ENCODE measurements at places on chromosomes 16 and 17.

- DNase-seq, result no peak
Measured at GRCh38 chr17:21525464-21526130, 149.4 kb downstream of the KCNJ12 start.

DNA sequence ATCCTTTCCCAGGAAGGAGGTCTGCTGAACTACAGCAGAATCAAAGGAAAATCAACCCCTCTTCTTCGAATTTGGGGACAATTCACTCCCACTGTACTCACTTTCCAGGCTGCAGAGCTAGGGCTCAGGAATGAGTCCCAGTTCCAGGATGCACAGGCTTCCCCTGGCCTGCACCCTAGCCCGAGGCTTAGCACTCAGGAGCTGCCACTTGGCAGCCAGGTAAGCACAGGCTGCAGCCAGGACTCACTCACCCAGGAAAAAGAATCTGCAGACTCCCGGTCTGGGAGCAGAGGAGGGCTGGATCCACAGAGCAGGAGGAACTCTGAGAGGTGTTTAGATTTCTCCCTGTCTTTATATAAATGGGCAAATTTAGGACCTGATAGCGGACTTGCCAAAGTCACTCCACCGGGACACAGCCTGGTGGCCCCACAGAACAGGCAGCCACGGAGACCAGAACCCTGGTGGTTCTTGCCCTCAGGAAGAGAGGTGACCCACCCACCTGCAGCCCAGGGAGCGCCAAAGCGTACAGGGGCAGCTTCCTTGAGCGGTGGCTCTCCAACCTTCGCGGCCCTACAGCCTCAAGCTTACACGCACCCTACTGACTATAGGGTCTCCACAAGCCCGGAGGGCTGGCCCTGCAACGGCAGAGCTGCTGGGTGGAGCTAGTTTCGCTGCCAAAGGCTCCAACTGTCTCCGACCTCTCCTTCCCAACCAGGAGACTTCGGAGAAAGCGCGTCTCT is 4.8 kb downstream of the CBLN1 start:
- DNase-seq, result no peak

- DNase-seq, result no peak
Measured at GRCh38 chr16:1299868-1300203, 9.6 kb upstream of the UBE2I start.

DNA sequence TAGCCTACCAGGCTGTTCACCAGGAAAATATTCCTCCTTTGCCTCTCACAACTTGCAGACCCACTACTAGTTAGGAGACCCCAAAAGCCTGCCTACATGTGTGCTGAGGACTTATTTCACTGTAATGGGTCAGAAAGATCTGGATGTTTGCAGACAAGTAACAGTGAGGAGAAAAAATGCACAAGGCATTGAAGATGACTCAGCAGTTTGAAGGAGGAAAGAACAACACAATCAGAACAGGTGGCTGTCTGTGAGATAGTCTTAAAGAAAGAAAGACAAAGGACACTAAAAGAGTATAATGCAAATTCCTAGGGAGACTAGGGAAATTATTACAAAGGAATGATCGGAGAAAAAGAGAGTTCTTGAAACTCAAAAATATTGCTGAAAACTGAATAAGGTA is 69.0 kb downstream of the ANKFN1 start:
- no peak for DNase-seq

- no peak for DNase-seq
Measured at GRCh38 chr16:46871597-46871996, 12.6 kb upstream of the GPT2 start.

- DNase-seq, result no peak
Measured at GRCh38 chr16:88634141-88634993, 4.0 kb upstream of the IL17C start.

GRCh38 chr16:52709306-52709705 is 162.4 kb upstream of the TOX3 start:
- DNase-seq, result no peak

- no peak for DNase-seq
Measured at GRCh38 chr16:795580-796229, 4.8 kb downstream of the GNG13 start.

- no peak for DNase-seq
Measured at GRCh38 chr16:86248310-86248905, 261.9 kb upstream of the FOXF1 start.

DNA sequence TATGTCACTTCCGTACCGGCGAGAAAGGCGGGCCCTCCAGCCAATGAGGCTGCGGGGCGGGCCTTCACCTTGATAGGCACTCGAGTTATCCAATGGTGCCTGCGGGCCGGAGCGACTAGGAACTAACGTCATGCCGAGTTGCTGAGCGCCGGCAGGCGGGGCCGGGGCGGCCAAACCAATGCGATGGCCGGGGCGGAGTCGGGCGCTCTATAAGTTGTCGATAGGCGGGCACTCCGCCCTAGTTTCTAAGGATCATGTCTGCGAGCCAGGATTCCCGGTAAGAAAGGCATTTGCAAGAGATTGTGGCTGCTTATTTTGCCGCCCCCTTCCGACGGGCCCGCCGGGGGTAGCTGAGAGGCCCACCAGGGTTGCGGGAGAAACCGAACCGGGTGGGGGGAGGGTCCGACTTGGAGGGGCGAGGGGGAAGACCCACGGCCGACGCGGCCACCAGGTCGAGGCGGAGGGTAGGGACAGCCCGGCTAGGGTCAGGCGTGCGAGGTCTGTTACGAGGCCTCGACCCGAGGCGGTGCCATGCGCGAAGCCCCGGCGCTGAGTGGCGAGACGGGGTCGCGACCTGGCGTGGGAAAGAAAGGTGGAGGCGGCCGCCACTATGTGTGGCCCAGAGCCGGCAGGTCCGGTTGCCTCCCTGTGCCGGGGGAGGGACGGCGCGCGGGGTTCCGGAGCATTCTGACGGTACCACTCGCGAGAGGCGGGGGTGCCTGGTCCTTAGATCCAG is 6.7 kb upstream of the CD68 start:
- no peak for DNase-seq

GRCh38 chr17:48711128-48711527 is 11.2 kb downstream of the PRAC1 start:
- no peak for DNase-seq

GRCh38 chr17:14067347-14067746 is 2.0 kb upstream of the COX10 start:
- DNase-seq, result no peak

DNA sequence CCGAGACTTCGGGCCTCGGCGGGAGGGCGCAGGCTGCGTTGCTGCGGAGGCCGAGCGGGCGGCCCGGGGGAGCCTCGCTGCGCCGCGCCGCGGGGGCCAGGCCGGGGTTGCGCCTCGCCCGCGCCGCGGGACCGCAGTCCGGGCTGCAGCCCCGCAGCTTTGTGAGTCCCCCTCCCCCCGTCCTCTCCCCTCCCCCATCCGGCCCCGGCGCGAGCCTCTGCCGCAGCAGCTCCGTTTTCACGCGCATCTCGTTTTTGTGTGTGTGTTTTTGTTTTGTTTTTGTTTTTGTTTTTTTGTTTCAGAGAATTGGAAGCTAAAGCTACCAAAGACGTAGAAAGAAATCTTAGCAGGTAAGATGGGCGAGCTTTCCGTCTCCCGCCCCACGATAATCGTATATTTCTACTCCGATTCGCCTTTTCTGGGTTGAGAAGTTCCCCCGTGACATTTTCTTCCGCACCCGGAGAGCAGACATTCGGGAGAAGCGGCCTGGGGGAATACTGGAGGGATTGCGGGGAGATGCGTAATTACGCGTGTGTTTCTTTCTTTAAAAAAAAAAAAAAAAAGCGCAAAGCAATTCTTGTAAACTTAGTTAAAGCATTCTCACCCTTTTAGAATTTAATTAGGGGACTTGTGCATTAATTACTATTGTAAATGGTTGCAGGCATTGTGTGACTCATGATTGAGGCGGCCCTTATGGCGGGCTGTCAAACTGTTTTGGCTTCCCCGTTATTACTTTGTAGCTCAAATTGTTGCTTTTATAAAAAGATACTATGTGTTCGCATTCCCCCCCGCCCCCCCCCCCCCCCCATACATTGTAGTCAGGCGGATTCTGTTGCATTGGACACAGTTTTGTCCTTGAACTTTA is 732 bp downstream of the TNRC6A start:
- DNase-seq, result no peak

DNA sequence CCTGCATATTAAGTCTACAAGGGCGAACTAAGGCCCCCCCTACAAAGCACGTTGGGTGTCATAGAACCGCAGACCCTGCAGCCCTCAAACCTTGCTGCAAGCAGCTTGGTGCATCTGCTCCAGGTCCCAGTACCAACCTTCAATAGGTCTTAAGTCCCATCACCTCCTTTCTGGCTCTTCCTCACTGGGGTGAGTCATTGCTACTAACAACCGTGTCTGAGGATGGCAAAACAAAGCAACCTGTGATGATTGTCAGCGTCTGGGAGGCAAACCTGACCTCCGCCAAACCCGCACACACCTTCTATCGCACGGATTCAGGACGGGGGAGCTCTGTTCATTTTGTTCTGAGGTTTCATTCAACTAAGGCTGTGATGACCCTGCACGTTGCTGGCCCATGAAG is 138.9 kb downstream of the SLC39A11 start:
- DNase-seq, result no peak

GRCh38 chr17:68954146-68954896 is 871 bp downstream of the ABCA8 start:
- no peak for DNase-seq

- no peak for DNase-seq
Measured at GRCh38 chr16:50821586-50821985, 79.7 kb downstream of the CYLD start.

GRCh38 chr17:32495359-32496231 is 8.8 kb downstream of the CDK5R1 start:
- no peak for DNase-seq

DNA sequence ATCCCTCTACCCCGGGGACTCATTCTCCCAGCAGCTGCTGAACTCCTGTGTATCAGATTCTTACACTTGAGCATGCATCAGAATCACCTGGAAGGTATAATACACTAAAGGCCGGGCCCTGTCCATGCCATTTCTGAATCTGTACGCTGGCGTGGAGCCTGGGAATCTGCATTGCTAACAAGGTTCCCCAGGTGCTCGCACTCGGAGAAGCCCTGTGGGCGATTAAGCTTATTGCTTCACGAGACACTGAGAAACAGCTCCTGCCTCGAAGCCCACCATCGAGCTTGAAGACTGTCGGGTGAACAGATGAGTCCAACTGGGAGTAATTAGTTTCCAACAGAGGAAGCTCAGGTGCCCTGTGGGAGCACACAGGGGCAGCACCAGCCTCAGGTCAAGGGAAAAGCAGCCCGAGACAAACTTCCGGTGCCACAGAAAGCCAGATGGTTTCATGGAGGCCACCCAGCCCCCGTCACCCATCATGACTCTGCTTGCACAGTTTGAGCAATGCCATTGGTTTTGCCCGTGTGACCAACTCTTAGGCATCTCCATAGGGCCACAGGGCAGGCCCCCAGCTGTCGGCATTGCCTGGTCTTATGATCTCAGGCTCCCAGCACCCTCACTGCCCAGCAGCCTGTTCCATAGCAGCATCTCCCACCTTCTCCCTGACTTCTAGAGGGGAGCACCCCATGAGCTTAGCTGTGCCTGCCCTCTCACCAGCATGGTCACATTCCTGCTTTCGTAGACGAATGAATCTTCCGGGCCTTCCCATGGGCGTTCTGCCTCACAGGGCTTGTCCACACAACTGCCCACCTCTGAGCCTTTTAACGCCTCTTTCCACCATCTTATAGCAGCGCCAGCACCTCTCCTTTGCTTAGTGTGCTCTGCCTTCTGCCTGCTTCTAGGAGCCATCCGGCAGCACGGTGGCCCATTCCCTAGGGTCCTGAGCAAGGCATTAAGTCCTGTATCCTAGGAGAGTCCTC is 10.9 kb downstream of the CTRB2 start:
- DNase-seq, result no peak

DNA sequence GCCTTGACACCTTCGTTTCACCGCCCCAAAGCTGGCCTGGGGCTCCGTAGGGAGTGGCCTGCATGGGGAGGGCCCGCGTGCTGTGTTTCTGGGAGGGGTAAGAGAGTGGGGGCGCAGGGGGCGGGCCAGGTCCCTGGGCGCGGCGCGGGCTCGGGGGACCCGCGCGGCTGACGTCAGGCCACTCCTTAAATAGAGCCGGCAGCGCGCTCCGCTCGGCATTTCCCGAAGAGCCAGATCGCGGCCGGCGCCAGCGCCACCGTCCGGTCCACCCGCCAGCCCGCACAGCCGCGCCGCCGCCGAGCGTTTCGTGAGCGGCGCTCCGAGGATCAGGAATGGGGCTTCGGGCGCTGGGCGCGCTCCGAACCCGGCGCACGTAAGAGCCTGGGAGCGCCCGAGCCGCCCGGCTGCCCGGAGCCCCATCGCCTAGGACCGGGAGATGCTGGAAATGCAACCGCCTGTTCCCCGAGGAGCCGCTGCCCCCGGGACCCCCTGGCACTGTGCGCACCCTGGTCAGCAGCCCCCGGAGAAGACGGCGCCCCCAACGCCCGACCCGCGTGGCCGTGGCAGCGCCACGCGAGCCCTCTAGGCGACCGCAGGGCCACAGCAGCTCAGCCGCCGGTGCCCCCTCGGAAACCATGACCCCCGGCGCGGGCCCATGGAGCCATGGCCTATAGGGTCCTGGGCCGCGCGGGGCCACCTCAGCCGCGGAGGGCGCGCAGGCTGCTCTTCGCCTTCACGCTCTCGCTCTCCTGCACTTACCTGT is at the start of gene HS3ST2:
Gene HS3ST2 (plus strand): TSS at position 215 of the 763 bp plus-strand sequence. CDS start 449 bp downstream, at position 664.
- peak; percentile 67 for DNase-seq

DNA sequence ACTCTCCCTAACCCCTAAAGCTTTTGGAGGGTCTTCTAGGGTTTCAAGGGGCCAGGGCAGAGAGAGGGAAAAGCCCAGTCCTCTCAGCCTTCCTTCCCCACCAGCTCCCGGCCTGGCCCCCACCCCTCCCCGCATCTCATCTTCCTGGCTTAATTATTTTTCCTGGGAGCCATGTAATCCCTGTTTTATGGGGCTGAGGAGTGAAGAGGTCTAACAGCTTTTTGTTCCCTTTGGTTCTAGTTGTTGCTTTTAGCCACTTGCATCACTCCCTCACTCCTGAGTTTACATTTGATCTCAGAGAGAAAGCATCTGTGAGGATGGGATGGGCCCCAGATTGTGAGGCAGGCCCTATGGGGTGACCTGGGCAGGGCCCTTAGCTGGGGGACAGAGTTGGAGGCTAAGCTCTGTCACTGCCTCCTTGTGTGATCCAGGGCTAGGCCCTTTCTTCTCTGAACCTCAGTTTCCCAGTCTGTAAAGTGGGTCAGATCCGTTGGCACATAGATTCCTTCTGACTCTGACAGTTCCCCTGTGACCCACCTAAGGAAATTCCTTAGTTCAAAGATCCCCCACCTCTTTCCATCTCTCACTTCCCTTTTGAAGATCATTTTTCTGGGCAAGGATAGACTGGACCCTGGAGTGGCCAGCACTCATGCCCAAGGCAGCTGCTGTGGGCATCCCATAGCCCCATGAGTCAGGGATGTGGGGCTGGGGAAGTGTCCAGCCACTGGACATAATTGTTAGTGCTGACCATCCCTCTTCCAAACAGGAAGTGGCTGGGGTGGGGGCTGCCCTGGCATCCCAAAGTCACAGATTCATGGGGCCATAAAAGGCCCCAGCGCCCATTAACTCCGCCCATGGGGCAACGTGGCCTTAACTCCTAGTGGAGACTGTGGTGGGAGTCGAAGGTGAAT is 20.1 kb downstream of the UNC119 start:
- DNase-seq, result no peak

- DNase-seq, result no peak
Measured at GRCh38 chr16:53726625-53727024, 22.7 kb downstream of the FTO start.
